ENCODE measurements at places on chromosomes 3 and 15. TPM values are rescaled to one million over a fixed set of nuclear protein-coding genes. Genes with fewer than 3 reads are reported as not detected.

- DNase-seq = no peak
Observed at GRCh38 chr3:146781606-146782005, 176.5 kb upstream of the PLSCR5 start.

The RAD54L2 gene
- 10.5 TPM for total RNA-seq

The SNX33 gene
- total RNA-seq = 13.3 TPM

DNA sequence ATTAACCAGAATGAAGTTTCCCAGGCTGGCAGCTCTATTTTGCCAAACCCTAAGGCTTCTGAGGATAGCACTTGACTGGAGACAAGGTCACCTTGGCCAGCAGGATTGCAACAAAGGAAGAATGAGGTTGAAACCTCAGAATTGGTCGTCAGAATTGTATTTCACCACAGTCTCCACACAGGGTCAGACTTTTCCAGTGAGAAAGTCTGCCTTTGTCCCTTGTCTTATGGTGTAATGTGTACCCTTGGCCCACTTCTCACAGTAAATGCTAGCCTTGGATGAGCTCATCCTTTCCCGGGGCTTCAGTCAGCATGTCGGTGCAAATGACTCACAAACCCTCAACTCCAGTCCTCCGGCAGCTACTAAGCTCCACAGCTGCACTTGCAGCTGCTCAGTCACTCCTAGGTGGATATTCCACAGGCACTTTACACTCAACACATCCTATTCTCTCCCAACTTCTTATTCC lies 19.7 kb downstream of the SSR3 start:
- DNase-seq = peak; percentile 88

DNA sequence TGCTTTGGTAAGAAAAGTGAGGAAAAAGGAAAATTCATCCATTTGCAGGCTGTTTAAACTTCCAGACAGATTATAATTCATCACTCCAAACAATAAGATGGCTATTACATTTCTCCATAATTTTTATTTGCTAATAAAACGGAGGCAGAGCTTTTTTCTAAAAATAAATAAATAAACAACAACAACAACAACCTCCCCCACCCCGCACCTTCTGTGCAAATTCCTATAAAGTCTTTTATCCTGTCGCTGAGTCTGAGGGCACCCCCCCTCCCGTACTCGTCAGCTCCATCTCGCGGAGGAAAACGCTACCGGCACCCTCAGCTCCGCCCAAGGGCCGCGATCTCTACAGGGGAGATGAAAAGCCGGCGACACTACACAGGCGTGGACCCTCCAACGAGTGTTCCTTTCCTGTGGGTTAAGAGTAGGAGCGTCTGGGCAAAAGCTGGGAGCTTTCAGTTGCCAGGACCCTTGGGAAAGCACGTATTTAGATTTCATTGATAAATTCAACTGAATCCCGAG lies 1.0 kb upstream of the ATP1B3 start:
- DNase-seq = peak; percentile 86

GRCh38 chr3:108598375-108598774 lies 8.9 kb downstream of the DZIP3 start:
- DNase-seq = no peak

DNA sequence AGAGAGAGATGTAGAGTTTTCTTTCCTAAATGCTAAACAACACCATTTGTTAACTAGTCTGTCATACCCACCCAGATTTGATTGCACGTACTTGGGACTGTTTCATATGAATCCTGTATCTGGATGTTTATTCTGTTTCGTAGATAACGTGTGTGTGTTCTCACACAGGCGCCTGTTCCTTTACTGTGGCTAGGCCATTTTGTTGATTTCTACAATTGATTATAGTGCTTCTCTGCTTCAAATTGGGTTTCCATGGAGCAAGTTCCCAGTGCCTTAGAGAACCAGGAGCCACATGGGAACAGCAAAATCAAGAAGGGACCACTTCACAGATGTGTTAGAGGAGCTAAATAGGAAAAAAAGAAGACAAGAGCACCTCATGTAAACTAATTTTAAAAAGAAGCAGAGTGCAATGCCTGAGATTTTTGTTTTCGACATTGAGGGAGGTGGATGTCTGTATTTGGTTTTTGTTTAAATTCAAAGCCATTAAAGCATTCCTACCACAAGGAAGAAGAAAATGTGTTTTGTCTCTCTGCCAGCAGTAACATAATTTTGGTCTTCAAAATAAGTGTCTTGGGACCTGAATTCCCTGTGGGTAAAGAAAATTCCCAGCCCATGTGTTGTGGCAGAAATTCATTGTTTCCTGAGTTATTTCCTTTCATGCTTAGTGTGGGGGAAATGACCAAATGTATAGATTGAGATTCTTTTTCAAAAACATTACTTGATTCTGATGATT lies 424.0 kb upstream of the C2CD4B start:
- DNase-seq = no peak

The CCR8 gene
- total RNA-seq = not detected

The SLC22A14 gene
- total RNA-seq = not detected

Data from lung microvascular endothelial cell (primary cell).